Smooth muscle cell of the pulmonary artery (primary cell): ENCODE measurements at places on chromosomes 7 and 10. TPM values are rescaled to one million over a fixed set of nuclear protein-coding genes. Genes with fewer than 3 reads are reported as not detected.

The BAIAP2L1 gene
- 4.1 and 4.2 TPM in 2 replicates for total RNA-seq

The ELN gene
- 82.6 and 158 TPM in 2 replicates for total RNA-seq

The NPFFR1 gene
- total RNA-seq, result not detected in 2 replicates

The LUC7L2 gene
- 43.5 and 47.7 TPM in 2 replicates for total RNA-seq

The STAG3 gene
- total RNA-seq, result 0.99 and 2.2 TPM in 2 replicates

The RAPGEF5 gene
- 23.8 and 35.8 TPM in 2 replicates for total RNA-seq

The C10orf62 gene
- total RNA-seq, result 0.13 TPM in 1 of 2 replicates, not detected in the other

The UBN2 gene
- total RNA-seq, result 6.2 and 6.9 TPM in 2 replicates

The GPRIN2 gene
- 0.07 TPM in 1 of 2 replicates, not detected in the other for total RNA-seq

The OTUD1 gene
- 5.9 and 7.9 TPM in 2 replicates for total RNA-seq

The C10orf105 gene
- total RNA-seq, result under 0.01 TPM in 1 of 2 replicates, not detected in the other

The TAC1 gene
- total RNA-seq, result 0.07 TPM in 1 of 2 replicates, not detected in the other

The WDR11 gene
- 68.8 and 88.4 TPM in 2 replicates for total RNA-seq

The C10orf95 gene
- total RNA-seq, result not detected in 2 replicates

The PDLIM1 gene
- 25.7 and 37.0 TPM in 2 replicates for total RNA-seq

The COL26A1 gene
- not detected in 2 replicates for total RNA-seq

The SMKR1 gene
- total RNA-seq, result 0.20 TPM in 1 of 2 replicates, not detected in the other

The LRMDA gene
- 1.0 and 2.5 TPM in 2 replicates for total RNA-seq

The SUN3 gene
- total RNA-seq, result not detected in 2 replicates

The MYH16 gene
- not detected in 2 replicates for total RNA-seq

The TMEM72 gene
- total RNA-seq, result not detected in 2 replicates

The RAB19 gene
- not detected in 2 replicates for total RNA-seq

The ZNF485 gene
- 1.6 and 2.7 TPM in 2 replicates for total RNA-seq

The AS3MT gene
- 5.0 and 6.9 TPM in 2 replicates for total RNA-seq

The GIMAP1 gene
- total RNA-seq, result 0.03 TPM in 1 of 2 replicates, not detected in the other

The ARHGEF5 gene
- total RNA-seq, result 2.0 and 2.4 TPM in 2 replicates

The CPEB3 gene
- total RNA-seq, result 1.1 and 1.3 TPM in 2 replicates

The TAS2R41 gene
- total RNA-seq, result not detected in 2 replicates

The FAM221A gene
- total RNA-seq, result 1.4 and 1.5 TPM in 2 replicates

The CLRN3 gene
- not detected in 2 replicates for total RNA-seq

The IGF2BP3 gene
- 20.2 and 77.8 TPM in 2 replicates for total RNA-seq

The SLC39A12 gene
- not detected in 2 replicates for total RNA-seq

The HMX2 gene
- total RNA-seq, result not detected in 2 replicates

The SLC16A9 gene
- total RNA-seq, result 2.5 and 15.1 TPM in 2 replicates

The PNLIPRP3 gene
- total RNA-seq, result not detected in 2 replicates

The SKIDA1 gene
- 0.20 and 0.36 TPM in 2 replicates for total RNA-seq

The MRLN gene
- not detected in 2 replicates for total RNA-seq

The AKR1D1 gene
- total RNA-seq, result 0.07 TPM in 1 of 2 replicates, not detected in the other

The HABP2 gene
- not detected in 2 replicates for total RNA-seq

The PDE6C gene
- total RNA-seq, result not detected in 2 replicates

The ITGB8 gene
- 95.7 and 171 TPM in 2 replicates for total RNA-seq

The DNAJB9 gene
- total RNA-seq, result 48.3 and 56.6 TPM in 2 replicates

The PON1 gene
- total RNA-seq, result not detected in 2 replicates
